Naive thymus-derived CD4-positive, alpha-beta T cell (primary cell): ENCODE measurements at places on chromosomes 2 and 18. TPM values are rescaled to one million over a fixed set of nuclear protein-coding genes. Genes with fewer than 3 reads are reported as not detected.

DNA sequence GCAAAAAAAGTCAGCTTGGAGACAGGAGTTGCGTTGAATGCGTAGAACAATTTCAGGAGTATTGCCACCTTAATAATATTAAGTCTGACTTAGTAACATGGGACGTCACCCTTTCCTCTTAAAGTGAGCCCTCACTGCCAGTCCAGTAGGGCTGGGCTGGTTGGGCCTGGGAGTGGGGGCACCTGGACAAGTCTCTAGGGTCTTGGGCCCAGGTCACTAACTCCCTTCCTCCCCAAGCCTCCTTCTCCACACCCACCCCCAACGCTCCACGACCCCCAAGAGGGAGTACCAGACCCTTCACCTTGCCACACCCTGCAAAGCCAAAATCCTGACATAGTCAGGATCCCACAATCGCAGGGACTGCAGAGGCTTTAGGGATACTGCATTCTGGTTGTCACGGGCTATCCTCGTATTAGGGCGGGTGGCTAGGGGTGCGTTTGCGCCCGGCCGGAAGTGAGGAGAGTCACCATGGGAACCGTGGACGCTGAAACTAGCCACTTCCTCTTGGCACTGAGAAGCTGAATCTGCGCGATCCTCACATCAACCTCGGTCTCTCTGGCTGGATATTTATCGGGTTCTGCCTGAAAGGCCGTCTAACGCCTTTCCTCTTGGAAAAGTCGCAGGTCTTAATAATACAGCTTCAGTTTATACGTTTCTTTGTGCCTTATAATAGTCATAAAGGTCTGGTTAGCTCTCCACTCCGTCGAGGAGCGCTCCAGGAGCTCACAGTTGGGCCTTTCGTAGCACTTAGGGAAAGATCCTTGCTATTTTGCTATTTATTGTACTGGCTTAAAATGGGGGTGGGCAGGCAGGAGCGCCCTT is 10.3 kb upstream of the CXXC1 start:
- H3K4me3 ChIP-seq: peak overlapping the region; percentile 57
- H3K27ac ChIP-seq: no peak overlapping the region
- H3K27me3 ChIP-seq: no peaks in the 10 kb centered on the region
- H3K4me1 ChIP-seq: peaks cover 11% of the 10 kb centered on the region
- DNase-seq: peak; percentile 70

- H3K4me1 ChIP-seq: no peaks in the 10 kb centered on the region
- H3K36me3 ChIP-seq: no peaks in the 10 kb centered on the region
- DNase-seq: no peak
- H3K27ac ChIP-seq: no peak overlapping the region
- H3K27me3 ChIP-seq: no peaks in the 10 kb centered on the region
Measured at GRCh38 chr2:160889439-160890170, 270.6 kb upstream of the TANK start.

DNA sequence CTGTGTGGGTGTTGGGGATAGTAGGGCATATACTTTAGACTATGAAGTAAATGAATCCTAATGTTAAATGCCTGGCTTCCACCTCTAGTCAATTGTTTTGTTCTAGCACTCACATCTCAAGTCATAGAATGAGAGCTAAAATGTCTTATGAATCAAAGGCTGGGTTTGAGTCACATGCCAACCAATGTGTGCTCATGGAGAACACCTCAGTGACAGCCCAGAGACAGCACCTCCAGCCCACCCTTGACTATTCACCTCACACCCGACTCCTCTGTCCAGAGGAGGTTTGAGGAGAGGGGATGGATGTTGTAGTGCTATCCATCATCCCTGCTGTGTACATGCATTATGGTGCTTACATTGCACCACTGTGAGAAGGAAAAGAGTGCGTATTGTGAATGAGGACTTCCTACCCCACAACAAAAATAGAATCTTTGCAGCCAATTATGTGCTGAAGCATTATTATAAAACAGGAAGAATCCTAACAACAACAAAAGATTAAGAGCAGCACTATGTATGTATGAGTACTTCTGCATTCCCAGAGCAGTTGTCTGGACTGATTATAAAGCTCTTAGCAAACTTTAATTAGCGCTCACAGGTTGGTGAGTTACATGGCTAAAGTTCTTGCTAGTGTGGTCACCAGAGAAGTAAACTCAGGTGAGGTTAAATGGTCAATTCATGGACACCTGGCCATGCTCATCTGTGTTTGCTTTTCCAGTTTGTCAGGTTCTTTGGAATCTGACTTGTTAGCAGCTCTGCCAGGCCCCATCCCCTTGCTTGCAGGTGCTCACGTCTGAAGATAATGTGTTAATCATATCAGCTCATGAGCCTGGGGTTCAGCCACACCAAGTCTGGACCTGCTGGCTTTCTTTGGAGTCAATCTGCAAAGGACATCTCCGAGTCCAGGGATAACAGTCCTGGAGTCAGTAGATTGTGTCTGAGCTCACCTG is 55.3 kb upstream of the NABP1 start:
- no peaks in the 10 kb centered on the region for H3K27me3 ChIP-seq
- no peak overlapping the region for H3K27ac ChIP-seq
- no peak overlapping the region for H3K4me3 ChIP-seq
- H3K4me1 ChIP-seq: peaks cover 30% of the 10 kb centered on the region
- no peak for DNase-seq

DNA sequence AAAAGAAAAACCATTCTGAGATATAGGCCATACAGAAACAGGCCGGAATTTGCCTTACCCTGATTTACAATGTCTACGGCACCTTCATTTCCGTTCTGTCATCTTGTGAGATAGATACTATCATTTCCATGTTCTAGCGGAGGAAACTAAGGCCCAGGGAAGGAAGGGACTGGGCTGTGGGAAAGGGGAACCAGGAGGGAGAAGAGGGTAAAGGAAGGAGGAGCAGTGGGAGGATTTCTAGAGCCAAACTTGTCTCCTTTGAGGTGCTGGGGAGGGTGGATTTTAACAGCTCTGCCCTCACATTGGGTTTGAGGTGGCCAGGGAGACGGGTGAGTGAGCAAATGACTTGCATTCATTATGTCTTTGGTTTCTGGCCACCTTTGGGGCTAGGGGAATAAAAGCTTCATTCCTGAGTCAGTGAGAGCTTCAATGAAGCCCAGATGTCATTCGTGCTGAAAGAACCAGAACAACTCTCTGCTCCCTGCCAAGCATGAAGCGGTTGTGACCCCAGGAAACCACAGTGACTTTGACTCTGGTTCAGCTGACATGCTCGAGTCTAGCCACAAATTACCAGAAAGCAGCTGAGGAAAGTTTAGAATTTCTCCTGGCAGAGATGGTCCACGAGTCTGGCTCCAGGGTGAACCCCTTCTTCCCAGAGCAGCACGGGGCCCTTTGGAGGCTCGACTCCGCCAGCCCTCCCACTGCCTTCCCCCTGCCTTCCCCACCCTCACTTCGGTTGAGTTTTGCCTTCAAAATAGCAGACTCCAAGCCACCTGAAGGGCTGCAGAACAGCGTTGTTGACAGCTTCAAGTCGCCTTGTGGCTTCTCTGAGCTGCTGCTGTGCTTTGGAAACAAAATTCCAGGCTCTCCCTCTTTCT is 3.8 kb downstream of the ACTG2 start:
- H3K36me3 ChIP-seq: no peaks in the 10 kb centered on the region
- peaks cover 13% of the 10 kb centered on the region for H3K4me1 ChIP-seq
- no peaks in the 10 kb centered on the region for H3K27me3 ChIP-seq

- no peak overlapping the region for H3K27ac ChIP-seq
- H3K4me3 ChIP-seq: no peak overlapping the region
- no peaks in the 10 kb centered on the region for H3K27me3 ChIP-seq
- H3K36me3 ChIP-seq: peaks cover 39% of the 10 kb centered on the region
- no peak for DNase-seq
- H3K4me1 ChIP-seq: no peaks in the 10 kb centered on the region
Measured at GRCh38 chr2:143529118-143529720, 400.0 kb downstream of the ARHGAP15 start.

DNA sequence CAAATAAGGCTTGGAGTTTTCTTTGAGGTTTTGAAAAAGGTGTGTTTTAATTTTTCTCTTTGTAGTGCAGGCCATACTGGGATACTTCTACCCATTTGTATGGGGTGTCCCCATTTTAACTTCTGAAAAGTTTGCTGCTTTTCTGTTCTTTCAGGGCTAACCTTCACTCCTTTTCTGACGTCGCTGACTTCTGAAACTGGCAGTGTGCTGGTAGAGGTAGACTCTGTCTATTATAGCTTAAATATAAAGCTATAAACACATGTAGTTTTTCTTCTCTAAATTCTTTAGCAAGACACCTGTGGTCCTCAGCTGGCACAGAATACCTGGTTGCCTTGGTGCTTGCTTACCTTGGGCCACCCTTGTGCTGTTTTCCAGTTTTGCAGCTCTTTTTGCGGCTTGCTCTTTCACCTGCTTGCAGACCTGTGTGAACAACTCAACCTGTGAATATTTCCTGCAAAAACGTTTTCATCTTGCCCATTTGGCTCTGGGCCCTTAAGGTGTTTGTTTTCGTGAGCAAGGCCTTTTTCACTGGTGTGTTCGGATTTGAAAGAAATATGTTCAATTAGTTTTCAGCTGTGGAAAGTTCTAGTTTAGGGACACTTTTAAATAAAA is 42.2 kb downstream of the PHLPP1 start:
- no peak overlapping the region for H3K27ac ChIP-seq
- DNase-seq: no peak
- H3K27me3 ChIP-seq: no peaks in the 10 kb centered on the region
- H3K4me3 ChIP-seq: no peak overlapping the region
- no peaks in the 10 kb centered on the region for H3K36me3 ChIP-seq

GRCh38 chr2:167183931-167184330 is 295.7 kb downstream of the XIRP2 start:
- H3K4me1 ChIP-seq: no peaks in the 10 kb centered on the region
- H3K36me3 ChIP-seq: no peaks in the 10 kb centered on the region
- no peak for DNase-seq
- no peak overlapping the region for H3K4me3 ChIP-seq
- H3K27ac ChIP-seq: no peak overlapping the region
- H3K27me3 ChIP-seq: no peaks in the 10 kb centered on the region

- H3K4me1 ChIP-seq: peaks cover 10% of the 10 kb centered on the region
- H3K27me3 ChIP-seq: no peaks in the 10 kb centered on the region
- no peaks in the 10 kb centered on the region for H3K36me3 ChIP-seq
- no peak overlapping the region for H3K27ac ChIP-seq
Measured at GRCh38 chr2:231910771-231911170, 15.4 kb downstream of the NPPC start.

DNA sequence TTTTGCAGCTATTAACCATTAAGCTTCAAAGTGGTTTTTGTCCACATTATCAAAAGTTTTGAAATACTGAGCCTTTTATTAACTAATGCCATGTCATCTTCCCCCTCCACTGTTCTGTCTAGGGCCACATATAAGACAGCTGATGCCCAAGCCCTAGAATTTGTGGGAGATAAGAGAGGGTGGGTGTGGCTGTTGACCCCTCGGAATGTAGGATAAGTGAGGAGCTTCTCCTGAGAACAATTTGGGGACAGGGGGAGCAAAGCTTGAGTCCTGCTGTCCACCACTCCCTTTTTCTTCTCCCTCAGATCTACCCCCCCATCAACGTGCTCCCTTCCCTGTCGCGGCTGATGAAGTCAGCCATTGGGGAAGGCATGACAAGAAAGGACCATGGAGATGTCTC is 14.3 kb upstream of the ANKRD53 start:
- no peak overlapping the region for H3K4me3 ChIP-seq
- H3K4me1 ChIP-seq: peaks cover 3% of the 10 kb centered on the region
- no peaks in the 10 kb centered on the region for H3K36me3 ChIP-seq
- no peaks in the 10 kb centered on the region for H3K27me3 ChIP-seq

DNA sequence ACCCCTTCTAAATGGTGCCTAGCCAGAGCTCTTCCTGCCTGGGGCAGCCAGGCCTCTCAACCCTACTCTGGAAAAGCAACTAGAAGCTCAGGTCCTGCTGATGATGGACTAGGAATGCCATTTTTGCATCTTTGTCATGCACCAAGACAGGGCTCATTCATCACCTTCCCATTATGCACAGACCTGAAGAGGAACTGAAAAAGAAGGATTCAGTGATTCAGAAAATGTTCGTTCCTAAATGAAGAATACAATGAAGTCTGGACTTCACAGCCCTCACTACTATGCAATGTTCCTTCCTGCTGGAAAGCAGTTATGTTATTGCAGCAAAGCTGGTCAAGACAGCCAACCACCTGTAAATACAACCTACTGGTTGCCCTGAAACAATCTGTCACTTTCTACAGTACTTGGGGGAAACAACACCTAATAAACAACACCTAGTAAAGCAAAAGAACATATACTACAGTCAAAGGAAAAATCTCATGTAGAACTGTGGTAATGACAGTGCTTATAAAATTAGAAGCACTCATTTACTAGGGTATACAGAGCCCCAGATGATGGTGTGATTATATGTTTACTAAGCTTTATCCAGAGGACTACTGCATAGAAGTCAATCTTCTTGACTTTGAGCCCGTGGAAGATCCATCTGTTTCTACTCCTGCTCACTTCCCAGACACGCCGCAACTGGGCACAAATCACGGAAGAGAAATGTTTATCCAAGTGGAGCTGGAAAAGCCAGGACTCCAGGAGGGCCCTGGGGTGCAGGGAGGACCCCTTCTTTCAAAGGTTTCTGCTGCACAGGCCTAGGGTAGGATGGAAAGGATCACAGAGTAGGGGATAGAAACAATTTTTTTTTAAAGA is 103.1 kb upstream of the THOC1 start:
- H3K27me3 ChIP-seq: no peaks in the 10 kb centered on the region
- no peaks in the 10 kb centered on the region for H3K4me1 ChIP-seq
- H3K4me3 ChIP-seq: no peak overlapping the region
- DNase-seq: no peak

DNA sequence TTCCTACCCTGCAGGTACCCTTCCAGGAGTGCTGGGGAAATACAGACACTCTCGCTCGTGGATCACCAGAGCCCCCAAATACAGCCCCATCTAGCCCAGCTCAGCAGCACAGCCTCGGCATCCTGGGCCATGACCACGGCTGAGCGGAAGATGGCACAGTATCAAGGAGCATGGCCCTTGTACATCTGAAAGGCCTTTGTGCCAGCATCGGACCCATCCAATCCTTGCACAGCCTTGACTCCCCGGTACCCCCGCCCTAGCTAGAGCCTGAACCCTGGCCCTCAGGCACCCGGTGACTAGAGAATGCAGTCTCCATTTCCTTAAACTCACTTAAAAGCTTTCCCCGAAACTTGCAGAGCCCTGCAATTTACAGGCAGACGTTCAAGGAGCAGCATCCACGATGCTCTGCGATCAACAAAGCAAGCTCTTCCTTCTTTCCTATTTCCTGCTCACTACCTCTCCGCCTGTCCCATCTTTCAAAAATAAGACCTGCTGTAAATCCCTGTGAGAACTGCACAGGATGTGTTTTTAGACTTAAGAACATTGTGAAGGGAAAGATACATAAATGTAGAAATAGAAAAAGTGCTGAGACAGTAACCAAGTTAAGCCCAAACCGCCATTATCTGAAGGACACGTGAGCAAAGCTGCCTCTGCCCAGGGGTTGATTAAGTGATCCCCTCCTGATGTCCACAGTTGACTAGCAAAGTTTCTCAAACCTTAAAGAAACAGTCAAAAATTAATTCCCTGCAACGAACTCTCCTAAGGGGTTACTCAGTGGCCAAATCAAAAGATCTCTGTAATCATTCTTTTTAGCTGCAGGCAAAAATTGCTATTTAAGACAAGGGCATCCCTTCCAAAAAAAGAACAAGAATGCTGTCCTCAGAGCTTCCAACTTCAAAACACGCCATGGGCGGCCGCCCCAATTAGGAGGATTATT is 48.5 kb downstream of the ZNF516 start:
- no peak for DNase-seq
- no peaks in the 10 kb centered on the region for H3K27me3 ChIP-seq
- peaks cover 13% of the 10 kb centered on the region for H3K36me3 ChIP-seq

MRO gene
- not detected for polyA plus RNA-seq

GPC1 gene
- 0.08 TPM for polyA plus RNA-seq

TMEM150A gene
- 11.1 TPM for polyA plus RNA-seq

TSPYL6 gene
- not detected for polyA plus RNA-seq

TRAK2 gene
- polyA plus RNA-seq: 27.2 TPM
